ENCODE measurements at places on chromosomes 11 and 22. TPM values are rescaled to one million over a fixed set of nuclear protein-coding genes. Genes with fewer than 3 reads are reported as not detected.

The APOL1 gene
- total RNA-seq, result 27.2 TPM

The KCNQ1OT1 gene
- 0.30 TPM for total RNA-seq

The HBD gene
- total RNA-seq, result 1.6 TPM

The TCF20 gene
- total RNA-seq, result 75.0 TPM

The LINC01488 gene
- not detected for total RNA-seq

The PATE4 gene
- total RNA-seq, result not detected

Measured in activated naive CD4-positive, alpha-beta T cell treated with anti-CD3 and anti-CD28 coated beads, Interleukin-2, amount 50 U/mL, for 72 hours (primary cell).